ENCODE measurements at places on chromosomes 1 and 21. TPM values are rescaled to one million over a fixed set of nuclear protein-coding genes. Genes with fewer than 3 reads are reported as not detected.

Gene SWT1
- 6.8 TPM for total RNA-seq

Gene DEGS1
- total RNA-seq: 14.6 TPM

Gene S100B
- 1.8 TPM for total RNA-seq

Gene NHLH2
- total RNA-seq: not detected

Gene SPRR2F
- not detected for total RNA-seq

Gene C1orf94
- not detected for total RNA-seq

- no peak for DNase-seq
- no peak overlapping the region for H3K27ac ChIP-seq
- no peaks in the 10 kb centered on the region for H3K4me1 ChIP-seq
These were observed 138.4 kb downstream of the ADSS2 start for GRCh38 chr1:244313346-244313745.

DNA sequence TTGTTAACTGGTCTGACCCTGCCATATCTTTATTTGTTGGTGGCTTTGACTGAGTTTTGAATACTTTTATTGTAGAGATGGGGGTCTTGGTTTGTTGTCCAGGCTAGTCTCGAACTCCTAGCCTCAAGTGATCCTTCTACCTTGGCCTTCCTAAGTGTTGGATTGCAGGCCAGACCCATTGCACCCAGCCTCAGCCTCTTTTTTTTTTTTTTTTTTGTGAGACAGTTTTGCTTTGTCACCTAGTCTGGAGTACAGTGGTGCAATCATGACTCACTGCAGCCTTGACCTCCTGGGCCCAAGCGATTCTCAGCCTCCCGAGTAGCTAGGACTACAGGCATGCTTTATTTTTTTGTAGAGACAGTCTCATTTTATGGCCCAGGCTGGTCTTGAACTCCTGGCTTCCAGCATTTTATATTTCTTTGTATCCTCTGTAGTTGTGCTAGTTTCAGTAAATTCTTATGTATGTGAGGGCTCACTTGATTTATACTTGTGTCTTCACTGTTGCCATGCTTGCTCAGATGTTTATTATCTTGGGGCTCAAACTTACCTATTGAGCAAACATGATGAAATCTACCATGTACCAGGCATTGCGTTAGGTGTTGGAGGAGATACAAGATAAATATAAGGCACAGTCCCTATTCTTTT, 24.1 kb downstream of the THRAP3 start:
- peak; percentile 57 for DNase-seq
- no peaks in the 10 kb centered on the region for H3K36me3 ChIP-seq
- peak overlapping the region; percentile 29 for H3K27ac ChIP-seq
- H3K27me3 ChIP-seq: no peaks in the 10 kb centered on the region
- no peak overlapping the region for H3K4me3 ChIP-seq
- H3K4me1 ChIP-seq: no peaks in the 10 kb centered on the region

GRCh38 chr1:162206749-162207635, 137.5 kb downstream of the NOS1AP start:
- no peak overlapping the region for H3K27ac ChIP-seq
- H3K4me1 ChIP-seq: peaks cover 7% of the 10 kb centered on the region
- no peaks in the 10 kb centered on the region for H3K27me3 ChIP-seq
- no peak overlapping the region for H3K4me3 ChIP-seq

DNA sequence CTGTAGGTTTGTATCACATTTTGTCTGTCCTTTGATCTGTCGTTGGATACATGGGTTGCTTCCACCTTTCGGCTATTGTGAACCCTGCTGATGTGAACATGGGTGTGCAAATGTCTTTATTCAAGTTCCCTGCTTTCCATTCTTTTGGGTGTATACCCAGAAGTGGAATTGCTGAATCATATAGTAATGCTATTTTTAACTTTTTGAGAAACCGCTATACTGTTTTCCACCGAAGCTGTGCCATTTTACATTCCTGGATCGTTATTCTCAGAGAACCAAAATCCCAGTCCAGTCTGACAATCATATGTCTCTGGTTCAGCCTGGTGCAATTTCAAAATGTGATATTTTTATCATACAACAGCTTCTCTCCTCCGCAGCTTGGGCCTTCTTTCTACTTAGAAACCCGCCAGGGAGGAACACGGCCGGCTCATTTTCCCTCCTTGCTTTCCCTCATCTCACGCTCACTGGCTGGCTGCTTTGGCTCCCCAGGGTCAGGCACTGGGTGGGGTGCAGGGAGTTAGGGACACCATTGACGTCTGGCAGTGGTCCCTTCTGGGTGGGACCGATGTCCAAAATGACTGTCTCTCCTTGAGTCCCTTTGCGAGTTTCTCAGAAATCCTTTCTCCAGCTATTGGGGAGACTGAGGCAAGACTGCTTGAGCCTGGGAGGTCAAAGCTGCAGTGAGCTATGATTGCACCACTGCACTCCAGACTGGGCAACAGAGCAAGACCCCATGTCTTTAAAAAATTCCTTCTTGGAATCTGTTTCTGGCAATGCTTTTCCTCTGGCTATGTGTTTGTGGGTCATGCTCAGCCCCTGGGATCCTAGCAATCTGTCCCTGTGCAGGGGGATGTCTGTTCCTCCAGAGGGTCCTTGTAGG, 73.5 kb upstream of the AKT3 start:
- H3K36me3 ChIP-seq: no peaks in the 10 kb centered on the region
- no peak for DNase-seq
- H3K4me1 ChIP-seq: no peaks in the 10 kb centered on the region
- peaks cover 3% of the 10 kb centered on the region for H3K27me3 ChIP-seq

DNA sequence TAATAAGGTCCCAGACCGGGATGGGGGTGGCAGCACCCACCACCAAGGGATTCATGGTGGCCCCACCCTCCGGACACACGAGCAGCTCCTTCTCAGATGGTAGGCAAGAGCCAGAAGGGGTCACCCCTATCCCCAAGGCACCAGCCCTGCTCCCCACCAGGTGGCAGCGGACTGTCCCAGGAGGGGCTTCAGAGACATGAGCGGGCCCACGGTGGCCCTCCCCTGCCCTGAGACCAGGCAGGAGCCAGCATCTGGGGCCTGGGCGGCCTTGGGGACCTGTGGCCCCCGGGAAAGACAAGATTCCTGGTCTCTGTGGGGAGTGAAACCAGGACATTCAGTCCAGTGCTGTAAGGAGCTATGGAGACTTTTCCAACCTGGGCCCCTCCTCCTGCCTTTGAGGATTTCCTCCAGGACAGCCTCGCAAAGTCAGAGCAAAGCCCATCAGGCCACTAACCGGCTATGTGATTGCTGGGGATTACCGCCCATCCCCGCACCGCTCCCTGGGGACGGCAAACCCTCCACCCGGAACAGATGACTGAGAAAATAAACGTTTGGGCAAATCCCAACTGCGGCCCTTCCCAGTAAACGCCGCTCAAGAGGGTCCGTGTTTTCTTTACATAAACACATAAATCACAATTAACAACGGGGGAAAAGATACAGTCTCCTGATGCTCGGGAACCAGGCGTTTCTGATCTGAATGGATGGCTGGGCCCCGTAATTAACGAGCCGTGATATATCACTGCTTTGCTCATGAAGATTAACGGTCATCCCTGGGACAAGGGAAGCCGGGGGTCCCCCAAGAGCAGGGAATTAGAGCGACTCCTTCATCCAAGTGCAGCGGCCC, 50.9 kb upstream of the ARHGEF16 start:
- H3K4me3 ChIP-seq: no peak overlapping the region
- no peak overlapping the region for H3K27ac ChIP-seq
- H3K36me3 ChIP-seq: no peaks in the 10 kb centered on the region
- peaks cover 7% of the 10 kb centered on the region for H3K4me1 ChIP-seq
- H3K27me3 ChIP-seq: no peaks in the 10 kb centered on the region

GRCh38 chr1:94772845-94773244, 47.3 kb upstream of the SLC44A3 start:
- peak overlapping the region; percentile 47 for H3K27ac ChIP-seq
- H3K4me1 ChIP-seq: no peaks in the 10 kb centered on the region

DNA sequence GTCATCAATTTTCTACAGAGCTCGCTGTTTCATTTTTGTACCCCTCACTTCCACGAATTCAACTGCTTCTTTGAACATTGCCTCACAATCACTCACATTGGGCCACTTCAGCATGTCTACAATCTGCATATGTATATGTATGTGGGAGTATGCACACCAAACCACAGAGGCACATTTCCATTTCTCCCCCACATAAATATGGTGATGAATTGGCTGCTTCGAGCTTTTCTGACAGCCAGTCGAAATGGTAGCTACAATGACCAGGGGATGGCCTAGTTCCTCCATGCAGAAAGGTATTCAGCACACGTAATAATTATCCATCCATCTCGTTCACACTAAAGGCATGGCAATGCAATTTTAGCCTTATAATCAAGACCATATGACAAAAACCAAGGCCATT, 229.6 kb upstream of the ESRRG start:
- H3K27ac ChIP-seq: no peak overlapping the region
- no peaks in the 10 kb centered on the region for H3K4me1 ChIP-seq
- no peak overlapping the region for H3K4me3 ChIP-seq
- no peaks in the 10 kb centered on the region for H3K27me3 ChIP-seq

GRCh38 chr1:17569200-17570139, 30.0 kb downstream of the ARHGEF10L start:
- H3K4me1 ChIP-seq: peaks cover 63% of the 10 kb centered on the region
- no peaks in the 10 kb centered on the region for H3K36me3 ChIP-seq
- H3K4me3 ChIP-seq: no peak overlapping the region
- DNase-seq: peak; percentile 31
- no peaks in the 10 kb centered on the region for H3K27me3 ChIP-seq

- no peak for DNase-seq
- no peaks in the 10 kb centered on the region for H3K36me3 ChIP-seq
- no peak overlapping the region for H3K27ac ChIP-seq
- no peaks in the 10 kb centered on the region for H3K4me1 ChIP-seq
These were observed 325.5 kb downstream of the ZP4 start for GRCh38 chr1:237565236-237565635.

DNA sequence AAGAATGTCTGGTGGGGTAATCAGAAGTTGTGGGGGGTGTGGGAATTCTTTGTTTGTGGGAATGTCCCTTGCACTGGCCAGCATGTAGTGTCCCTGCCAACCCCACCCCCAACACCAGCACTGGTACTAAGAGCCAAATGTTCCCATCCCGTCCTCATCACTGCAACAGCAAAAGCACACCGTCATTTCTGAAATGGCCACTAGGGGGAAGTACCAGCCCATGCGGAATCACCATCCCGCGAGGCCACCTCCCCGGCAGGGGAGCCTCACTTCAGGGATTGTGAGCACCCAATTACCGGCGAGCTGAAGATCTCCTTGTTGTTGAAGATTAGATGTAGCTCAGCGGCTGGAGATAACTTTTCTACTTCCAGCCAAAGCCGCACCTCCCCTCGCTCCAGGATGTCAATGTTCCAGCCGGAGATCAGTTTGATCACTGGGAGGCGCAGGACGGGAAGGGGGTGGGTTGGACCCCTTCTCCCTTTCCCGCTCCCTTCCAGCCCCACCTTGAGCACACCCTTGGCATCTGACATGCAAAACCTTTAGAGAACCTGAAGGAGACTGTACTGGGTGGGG, 41.0 kb downstream of the MYOM3 start:
- H3K4me1 ChIP-seq: no peaks in the 10 kb centered on the region
- H3K27ac ChIP-seq: no peak overlapping the region
- H3K36me3 ChIP-seq: no peaks in the 10 kb centered on the region
- H3K27me3 ChIP-seq: no peaks in the 10 kb centered on the region
- no peak overlapping the region for H3K4me3 ChIP-seq

GRCh38 chr1:91166106-91166712, 144.4 kb upstream of the ZNF644 start:
- no peaks in the 10 kb centered on the region for H3K36me3 ChIP-seq
- H3K4me1 ChIP-seq: no peaks in the 10 kb centered on the region
- H3K27ac ChIP-seq: no peak overlapping the region
- H3K27me3 ChIP-seq: no peaks in the 10 kb centered on the region
- DNase-seq: peak; percentile 79

- H3K4me3 ChIP-seq: peak overlapping the region; percentile 35
- peak overlapping the region; percentile 79 for H3K27ac ChIP-seq
- H3K36me3 ChIP-seq: no peaks in the 10 kb centered on the region
These were observed 20.7 kb downstream of the SIM2 start for GRCh38 chr21:36719614-36720013.

DNA sequence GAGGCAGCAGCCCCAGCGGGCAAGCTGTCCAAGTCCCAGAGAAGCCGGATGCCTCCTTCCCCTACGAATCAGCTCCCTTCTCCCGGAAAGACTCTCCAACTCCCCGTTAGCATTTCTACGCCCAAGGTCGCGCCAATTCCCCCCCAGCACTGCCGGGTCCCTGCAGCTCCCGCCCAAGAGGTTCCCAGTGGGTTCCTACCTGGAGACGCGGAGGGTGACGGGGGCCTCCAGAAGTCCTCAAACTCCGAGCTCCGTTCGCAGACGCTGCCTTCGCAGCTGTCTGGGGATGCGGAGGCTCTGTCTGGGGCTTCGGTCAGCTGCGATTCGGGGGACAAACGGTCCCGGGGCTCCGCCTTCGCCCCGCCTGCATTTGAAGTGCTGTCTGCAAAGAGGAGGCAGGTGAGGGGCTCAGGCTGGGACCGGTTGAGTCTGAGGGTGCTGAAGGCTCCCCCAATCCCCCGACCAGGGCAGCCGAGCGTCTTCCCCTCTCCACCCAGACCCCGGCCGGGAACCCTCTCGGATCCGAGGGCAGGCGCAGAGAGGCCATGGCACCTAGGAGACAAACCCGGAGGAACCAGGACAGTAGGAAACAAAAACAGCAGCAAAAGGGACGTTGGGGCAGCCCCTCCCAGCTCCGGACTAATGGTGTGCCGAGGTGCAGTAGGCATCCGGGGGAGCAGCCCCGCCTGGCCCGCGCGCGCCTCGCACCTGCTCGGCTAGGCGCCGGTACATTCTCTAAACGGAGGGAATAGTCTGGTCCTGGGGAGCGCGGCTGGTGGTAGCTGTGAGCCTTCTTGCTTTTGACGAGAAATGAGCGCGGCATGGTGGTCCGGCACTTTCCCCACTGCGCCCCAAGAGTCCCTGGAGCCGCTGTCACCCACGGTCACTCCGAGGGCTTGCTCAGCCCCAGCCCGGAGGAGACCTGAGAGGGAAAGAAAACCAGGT, 3.8 kb downstream of the GFI1 start:
- DNase-seq: peak; percentile 61
- peak overlapping the region; percentile 57 for H3K4me3 ChIP-seq
- no peaks in the 10 kb centered on the region for H3K4me1 ChIP-seq
- peak overlapping the region; percentile 88 for H3K27ac ChIP-seq
- no peaks in the 10 kb centered on the region for H3K27me3 ChIP-seq

DNA sequence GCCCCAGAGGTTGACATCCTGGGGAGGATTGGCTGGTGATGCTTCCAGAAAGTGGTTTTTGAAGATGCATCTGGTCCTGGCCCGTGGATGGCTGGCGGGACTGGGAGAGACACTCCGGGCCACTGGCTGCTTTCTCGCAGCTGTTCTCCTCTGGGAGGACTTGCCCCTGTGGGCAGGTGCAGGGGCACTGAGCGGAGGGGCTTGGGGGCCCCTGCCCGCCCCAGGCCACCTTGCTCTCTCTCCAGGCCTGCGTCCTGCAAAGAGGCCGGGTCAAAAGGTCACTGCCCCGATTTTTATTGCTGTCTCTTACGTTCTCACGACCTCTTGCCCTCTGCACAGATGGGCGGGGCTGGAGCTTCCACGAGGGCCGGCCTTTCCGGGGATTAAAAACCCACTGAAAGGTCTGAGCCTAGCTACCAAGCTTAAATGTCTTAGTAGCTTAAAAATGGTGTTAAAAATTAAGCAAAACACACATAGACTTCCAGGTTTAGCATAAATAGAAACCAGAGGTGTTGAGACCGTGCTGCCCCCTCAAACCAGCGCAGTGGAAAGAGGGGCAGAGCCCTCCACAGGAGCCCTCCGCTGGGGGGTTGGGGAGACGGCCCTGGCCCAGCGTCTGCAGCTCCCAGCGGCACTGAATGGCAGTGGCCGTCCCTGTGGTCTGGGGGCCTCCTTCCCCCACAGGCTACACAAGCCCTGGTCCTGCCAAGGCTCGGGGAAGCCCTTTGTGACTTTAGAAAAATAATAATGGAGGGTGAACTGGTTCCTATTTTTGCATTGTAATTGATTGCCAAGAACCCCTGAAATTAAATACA, 43.9 kb downstream of the SKI start:
- peak; percentile 68 for DNase-seq
- no peak overlapping the region for H3K4me3 ChIP-seq
- H3K36me3 ChIP-seq: no peaks in the 10 kb centered on the region
- no peaks in the 10 kb centered on the region for H3K27me3 ChIP-seq

Measured in Peyer's patch (tissue), 4 donors.